ENCODE measurements at places on chromosomes 16 and 17.

GRCh38 chr17:27226611-27227230 is 67.2 kb upstream of the WSB1 start:
- DNase-seq, result no peak

DNA sequence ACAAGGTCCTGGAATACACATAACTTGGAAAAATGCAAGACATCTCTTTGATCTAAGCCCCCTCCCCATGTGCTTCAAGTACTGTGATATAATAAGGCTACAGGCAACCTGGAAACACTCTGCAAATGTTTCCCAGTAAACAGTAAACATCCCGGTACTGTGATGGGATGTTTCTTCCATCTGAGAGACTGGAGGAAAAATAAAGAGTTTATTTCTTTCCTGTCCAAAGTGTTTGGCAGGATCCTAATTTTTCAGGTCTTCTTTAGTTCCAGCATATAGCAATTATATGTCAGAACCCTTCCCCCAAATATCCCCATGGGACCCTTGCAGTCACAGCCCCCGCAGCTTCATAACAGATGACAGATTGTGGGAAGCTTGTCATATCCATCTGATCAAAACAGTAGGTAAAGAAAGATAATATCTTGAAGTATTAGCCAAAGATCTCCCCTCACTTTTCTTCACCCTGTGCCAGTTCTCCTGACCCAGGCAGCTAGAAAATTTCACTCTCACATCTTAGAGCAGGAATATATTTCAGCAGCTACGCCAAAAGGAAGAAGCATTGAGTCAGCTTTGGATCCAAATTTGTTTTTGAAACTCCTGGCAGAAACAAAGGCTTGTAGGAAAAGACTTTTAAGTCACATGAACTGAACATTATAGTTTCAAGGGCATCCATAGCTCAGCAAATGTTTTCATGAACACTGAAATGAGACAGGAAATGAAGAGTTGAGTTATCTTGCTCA is 141.3 kb downstream of the HS3ST3A1 start:
- DNase-seq, result no peak

DNA sequence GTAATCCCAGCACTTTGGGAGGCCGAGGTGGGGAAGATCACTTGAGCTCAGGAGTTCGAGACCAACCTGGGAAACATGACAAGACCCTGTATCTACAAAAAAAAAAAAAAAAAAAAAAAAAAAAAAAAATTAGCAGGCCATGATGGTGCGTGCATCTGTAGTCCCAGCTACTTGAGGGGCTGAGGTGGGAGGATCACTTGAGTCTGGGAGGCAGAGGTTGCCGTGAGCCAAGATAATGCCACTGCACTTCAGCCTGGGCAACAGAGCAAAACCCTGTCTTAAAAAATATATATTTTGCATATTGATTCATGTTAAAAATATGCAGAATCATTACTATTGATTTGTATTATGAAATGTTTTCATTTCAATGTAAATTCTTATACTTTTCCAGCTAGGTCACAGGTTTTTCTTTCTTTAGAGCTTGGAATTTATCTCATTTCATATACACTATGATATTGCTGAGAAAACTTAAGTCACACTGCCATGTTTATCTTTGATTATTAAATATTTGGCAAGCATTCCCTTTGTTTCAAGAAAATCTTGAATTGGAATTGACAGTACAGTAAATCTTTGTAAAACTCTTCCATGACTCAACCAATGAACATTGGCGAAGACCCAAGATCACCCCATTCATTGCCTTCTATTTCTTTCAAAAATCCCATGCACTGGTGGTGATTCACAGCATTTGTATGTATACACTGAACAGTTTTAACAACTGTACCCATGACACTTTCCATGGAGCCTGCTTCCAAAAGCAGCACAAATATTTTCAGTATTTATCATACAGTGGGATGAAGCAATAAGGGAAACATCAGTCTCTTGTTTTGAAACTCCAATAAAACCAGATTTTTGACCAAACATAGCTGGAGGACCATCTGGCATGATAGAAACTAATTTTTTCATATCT is 83.5 kb upstream of the TNRC6A start:
- no peak for DNase-seq

- no peak for DNase-seq
Observed at GRCh38 chr17:81453076-81453475, 57.8 kb downstream of the BAHCC1 start.

GRCh38 chr17:35069311-35069710 is 5.8 kb upstream of the RFFL start:
- DNase-seq, result no peak

DNA sequence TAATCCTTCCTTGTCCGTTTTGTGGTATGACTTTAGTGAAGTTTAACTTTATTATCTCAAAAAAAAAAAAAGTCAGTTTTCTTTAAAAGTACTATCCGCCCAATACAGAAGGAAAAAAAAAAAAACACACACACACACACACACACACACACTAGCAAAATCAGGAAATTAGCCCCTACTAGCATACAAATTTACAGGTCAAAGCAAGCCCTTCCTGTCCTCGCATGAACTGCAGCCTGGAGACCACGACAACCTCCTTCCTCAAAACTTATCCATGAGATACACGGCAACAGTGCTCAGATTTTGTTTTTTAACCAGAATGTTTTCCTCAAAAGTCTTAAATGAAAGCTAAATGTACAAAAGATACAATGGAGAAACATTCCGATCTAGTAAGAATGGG is 16.2 kb downstream of the NCOR1 start:
- DNase-seq, result no peak
